ENCODE measurements at places on chromosomes 5 and 9.

DNA sequence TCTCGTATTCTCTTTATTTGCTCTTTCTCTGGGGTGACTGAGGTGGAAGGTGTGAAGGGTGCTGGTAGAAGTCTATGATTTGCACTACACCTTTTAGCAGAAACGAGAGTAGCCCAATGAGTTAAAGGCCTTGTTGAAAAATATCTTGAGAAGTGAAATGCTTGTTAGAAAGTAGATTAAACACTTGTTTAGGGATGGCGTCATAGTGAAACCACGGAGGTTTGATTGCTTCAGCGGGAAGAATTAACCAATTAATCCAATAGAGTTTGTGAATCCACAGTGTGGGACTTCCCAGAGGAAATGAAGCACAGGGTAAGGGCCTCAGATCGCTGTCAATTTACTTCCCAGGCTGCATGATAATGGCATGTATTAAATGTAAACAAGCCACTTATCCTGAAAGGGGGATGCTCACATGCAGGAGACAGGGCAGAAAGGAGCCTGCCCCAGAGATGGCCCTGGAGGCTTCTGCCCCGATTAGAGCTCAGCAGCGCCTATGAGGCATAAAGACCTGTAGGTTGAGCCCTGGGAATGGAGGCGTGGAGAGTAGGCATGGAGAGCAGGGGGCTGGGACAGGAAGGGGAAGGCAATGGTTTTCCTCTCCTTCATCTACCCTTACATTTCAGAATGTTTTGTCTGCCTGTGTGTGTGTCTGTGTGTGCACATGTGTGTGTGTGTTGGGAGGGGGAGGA lies 1.5 kb downstream of the FAM170A start:
- DNase-seq, result no peak

- no peak for DNase-seq
Observed at GRCh38 chr5:132268769-132269551, 11.5 kb downstream of the PDLIM4 start.

- DNase-seq, result no peak
Observed at GRCh38 chr9:78856781-78857180, 559.9 kb downstream of the PSAT1 start.

- DNase-seq, result no peak
Observed at GRCh38 chr5:88094403-88094802, 174.2 kb downstream of the TMEM161B start.
